Mononuclear cell (primary cell): ENCODE measurements at places on chromosomes 4 and X. TPM values are rescaled to one million over a fixed set of nuclear protein-coding genes. Genes with fewer than 3 reads are reported as not detected.

The PACRGL gene
- 7.0 TPM for total RNA-seq

The BGN gene
- not detected for total RNA-seq

The SERTM2 gene
- under 0.01 TPM for total RNA-seq

The GLA gene
- total RNA-seq, result 33.2 TPM

The TLR2 gene
- 155 TPM for total RNA-seq

The SHROOM4 gene
- total RNA-seq, result 0.31 TPM

The PCYT1B gene
- total RNA-seq, result 3.7 TPM

The EXOC1L gene
- not detected for total RNA-seq

The SOWAHB gene
- not detected for total RNA-seq

The TRIM75 gene
- not detected for total RNA-seq

The ZNF81 gene
- total RNA-seq, result 3.7 TPM

The ATP6AP2 gene
- 167 TPM for total RNA-seq

The DCLK2 gene
- total RNA-seq, result 0.31 TPM

The GAB1 gene
- 6.3 TPM for total RNA-seq

The PCDH10 gene
- under 0.01 TPM for total RNA-seq

The MAGEA2B gene
- 0.10 TPM for total RNA-seq

The MFAP3L gene
- 23.0 TPM for total RNA-seq

The GAGE12E gene
- not detected for total RNA-seq
